ENCODE measurements at places on chromosomes 4 and X. TPM values are rescaled to one million over a fixed set of nuclear protein-coding genes. Genes with fewer than 3 reads are reported as not detected.

Gene SMS
- 24.3 TPM for total RNA-seq

Gene TAF9B
- total RNA-seq: 10.7 TPM

Gene CHM
- total RNA-seq: 8.8 TPM

Gene UTP3
- 6.6 TPM for total RNA-seq

Gene BANK1
- total RNA-seq: 0.40 TPM

Gene NWD2
- 0.03 TPM for total RNA-seq

Gene VAMP7
- 15.8 TPM for total RNA-seq

Gene TCP11X2
- total RNA-seq: not detected

DNA sequence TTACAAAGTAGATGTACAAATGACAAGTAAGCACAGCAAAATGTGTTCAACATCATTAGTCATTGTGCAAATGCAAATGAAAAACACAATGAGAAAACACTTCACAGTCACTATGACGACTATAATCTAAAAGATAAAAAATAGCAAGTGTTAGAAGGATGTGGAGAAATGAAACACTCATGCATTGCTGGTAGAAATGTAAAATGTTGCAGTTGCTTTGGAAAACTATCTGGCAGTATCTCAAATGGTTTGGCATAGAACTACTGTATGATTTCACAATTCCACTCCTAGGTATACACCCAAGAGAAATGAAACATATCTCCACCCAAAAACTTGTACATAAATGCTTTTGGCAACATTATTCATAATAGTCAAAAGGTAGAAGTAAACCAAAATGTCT, 459.7 kb upstream of the TRAM1L1 start:
- no peak for DNase-seq
- H3K4me1 ChIP-seq: no peaks in the 10 kb centered on the region
- H3K4me3 ChIP-seq: no peak overlapping the region

GRCh38 chrX:103774070-103774642, 2.5 kb upstream of the PLP1 start:
- H3K36me3 ChIP-seq: no peaks in the 10 kb centered on the region
- H3K4me1 ChIP-seq: no peaks in the 10 kb centered on the region
- no peaks in the 10 kb centered on the region for H3K27me3 ChIP-seq
- DNase-seq: no peak

DNA sequence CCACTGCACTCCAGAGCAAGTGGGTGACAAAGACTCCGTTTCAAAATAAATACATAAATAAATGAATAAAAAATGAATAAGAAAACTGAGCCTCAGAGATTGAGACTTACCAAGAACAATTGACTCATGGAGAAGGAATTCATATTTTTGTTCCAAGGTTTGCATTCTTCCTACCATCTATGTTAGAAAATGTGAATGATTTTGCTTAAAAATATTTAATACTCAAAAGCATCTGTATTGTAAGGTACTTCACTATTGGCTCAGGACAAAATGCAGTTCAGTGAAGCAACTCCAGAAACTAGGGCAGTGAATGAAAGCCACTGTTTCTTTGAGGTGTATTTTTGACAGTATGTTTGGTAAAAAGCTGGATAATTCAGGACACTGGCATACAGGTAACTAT, 54.1 kb downstream of the XAGE2 start:
- H3K27me3 ChIP-seq: no peaks in the 10 kb centered on the region
- H3K27ac ChIP-seq: no peak overlapping the region
- no peak for DNase-seq
- no peaks in the 10 kb centered on the region for H3K4me1 ChIP-seq
- no peak overlapping the region for H3K4me3 ChIP-seq
- no peaks in the 10 kb centered on the region for H3K36me3 ChIP-seq

- no peaks in the 10 kb centered on the region for H3K36me3 ChIP-seq
- H3K27me3 ChIP-seq: no peaks in the 10 kb centered on the region
These were observed 67.1 kb downstream of the LRP2BP start for GRCh38 chr4:185328586-185328985.

DNA sequence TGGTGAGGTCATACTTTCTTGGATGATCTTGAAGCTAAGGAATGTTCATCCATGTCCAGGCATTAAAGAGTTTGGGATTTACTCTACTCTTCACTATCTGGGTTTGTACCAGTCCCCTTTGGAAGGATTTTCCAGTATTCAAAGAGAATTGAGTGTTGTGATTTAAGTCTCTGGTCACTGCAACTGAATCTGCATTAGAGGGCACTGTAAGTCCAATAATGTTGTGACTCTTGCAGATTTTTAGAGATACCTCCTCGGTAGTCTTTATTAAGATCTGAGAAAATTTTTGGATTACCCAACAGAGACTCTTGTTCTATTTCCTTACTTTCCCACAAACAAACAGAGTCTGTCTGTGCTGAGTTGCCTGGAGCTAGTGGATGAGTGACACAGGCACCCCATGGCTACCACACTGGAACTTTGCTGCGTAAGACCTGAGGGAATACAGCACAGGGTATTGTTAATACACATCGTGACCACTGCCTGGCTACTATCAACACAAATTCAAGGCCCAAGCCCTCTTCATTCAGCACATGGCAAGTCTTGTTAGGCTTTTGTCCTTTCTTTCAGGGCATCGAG, 357.1 kb upstream of the KLHL4 start:
- H3K27ac ChIP-seq: no peak overlapping the region
- H3K4me3 ChIP-seq: no peak overlapping the region
- H3K4me1 ChIP-seq: no peaks in the 10 kb centered on the region
- H3K36me3 ChIP-seq: no peaks in the 10 kb centered on the region

GRCh38 chrX:142884881-142885280, 140.8 kb upstream of the SPANXN4 start:
- H3K4me3 ChIP-seq: no peak overlapping the region
- DNase-seq: no peak
- H3K4me1 ChIP-seq: no peaks in the 10 kb centered on the region
- H3K27ac ChIP-seq: no peak overlapping the region

- H3K27me3 ChIP-seq: no peaks in the 10 kb centered on the region
- no peak overlapping the region for H3K4me3 ChIP-seq
- no peak overlapping the region for H3K27ac ChIP-seq
- no peaks in the 10 kb centered on the region for H3K4me1 ChIP-seq
- H3K36me3 ChIP-seq: no peaks in the 10 kb centered on the region
These were observed 380.9 kb upstream of the SMIM31 start for GRCh38 chr4:164373021-164373420.

DNA sequence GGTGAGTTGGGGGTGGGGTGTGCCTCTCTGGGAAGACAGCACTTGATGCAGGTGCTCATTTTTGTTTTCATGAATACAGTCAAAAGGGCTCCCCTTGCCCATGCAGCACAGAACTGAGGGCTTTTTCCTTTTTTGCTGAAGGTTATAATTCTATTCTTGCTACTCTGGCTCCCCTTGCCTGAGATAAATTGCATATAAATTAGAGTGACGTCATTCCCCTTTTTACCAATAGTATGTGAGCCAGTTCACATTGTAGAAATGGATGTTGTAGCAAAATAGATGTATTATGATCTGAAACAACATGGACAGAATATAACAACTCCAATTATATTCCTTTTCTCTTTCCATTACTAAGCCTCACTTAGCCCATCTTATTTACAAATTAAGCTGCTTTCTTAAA, 28.4 kb downstream of the CXorf58 start:
- no peak overlapping the region for H3K4me3 ChIP-seq
- no peak for DNase-seq
- H3K4me1 ChIP-seq: peaks cover 3% of the 10 kb centered on the region
- no peak overlapping the region for H3K27ac ChIP-seq

DNA sequence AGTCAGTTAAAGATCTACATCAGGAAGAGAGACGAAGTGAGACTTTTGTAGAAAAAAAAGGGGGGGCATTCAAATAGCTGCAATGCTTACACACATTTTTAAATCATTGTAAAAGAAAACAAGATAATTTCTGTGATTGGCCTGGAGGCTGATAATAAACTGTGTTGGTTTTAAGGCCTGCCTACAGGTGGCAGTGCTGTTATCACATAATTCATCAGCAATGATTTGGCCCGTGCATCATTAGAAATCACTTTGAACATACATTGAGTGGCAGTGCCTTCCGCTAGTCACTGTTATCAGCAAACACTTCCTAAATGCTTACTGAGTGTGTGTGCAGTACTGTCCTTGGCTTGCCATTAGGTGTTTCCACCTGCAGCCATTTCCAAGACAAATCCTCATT, 831.9 kb downstream of the TRIML1 start:
- DNase-seq: no peak
- no peaks in the 10 kb centered on the region for H3K27me3 ChIP-seq
- no peak overlapping the region for H3K4me3 ChIP-seq
- no peaks in the 10 kb centered on the region for H3K36me3 ChIP-seq
- no peaks in the 10 kb centered on the region for H3K4me1 ChIP-seq

DNA sequence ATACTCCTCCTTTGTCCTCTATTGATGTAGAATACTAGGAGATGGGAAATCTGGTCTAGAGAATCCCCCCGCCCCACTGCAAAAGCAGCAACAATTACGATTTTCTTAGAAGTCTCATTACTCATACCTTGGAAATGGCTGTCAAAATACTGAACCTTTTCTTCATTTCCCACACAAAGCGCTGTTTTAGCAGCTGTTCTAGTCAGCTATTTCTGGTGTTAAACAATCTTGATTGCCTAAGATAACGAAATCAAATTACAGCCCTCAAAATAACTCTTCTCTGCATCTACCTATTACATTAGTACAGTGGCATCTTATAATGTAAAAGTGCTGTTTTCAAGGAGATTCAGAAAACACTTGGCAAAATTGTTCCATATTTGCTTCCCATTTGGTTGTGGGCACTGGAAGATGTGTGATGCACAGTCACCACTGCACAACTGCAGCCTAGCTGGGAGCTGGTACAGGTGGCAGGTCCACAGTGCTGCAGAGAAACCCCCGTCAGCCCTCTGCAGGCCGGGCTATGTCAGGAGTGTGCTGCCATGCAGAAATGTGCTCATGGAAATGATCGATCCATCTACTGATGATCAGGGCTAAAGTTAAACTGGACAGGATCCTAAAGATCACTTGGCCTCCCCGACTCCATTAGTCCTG, 50.4 kb downstream of the TBC1D9 start:
- no peak overlapping the region for H3K4me3 ChIP-seq
- H3K27me3 ChIP-seq: no peaks in the 10 kb centered on the region
- no peaks in the 10 kb centered on the region for H3K36me3 ChIP-seq
- peaks cover 6% of the 10 kb centered on the region for H3K4me1 ChIP-seq
- no peak for DNase-seq
- no peak overlapping the region for H3K27ac ChIP-seq

DNA sequence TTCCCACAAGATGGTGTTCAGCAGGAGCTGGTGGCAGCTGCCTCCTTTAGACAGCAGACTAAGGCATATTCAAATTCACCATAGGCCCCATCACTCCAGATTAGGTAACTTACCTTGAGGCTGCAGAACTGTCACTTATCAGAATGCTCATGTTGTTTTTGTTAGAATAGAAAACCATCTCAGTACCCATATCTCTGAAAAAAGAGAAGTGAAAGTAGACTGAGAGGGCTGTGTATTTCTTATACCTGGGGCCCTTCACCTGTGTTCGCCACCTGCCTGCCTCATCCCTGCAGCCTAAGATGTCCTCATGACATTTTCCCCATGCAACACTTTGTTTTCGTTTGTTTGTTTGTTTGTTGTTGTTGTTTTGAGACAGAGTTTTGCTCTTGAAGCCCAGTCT, 32.9 kb upstream of the SPRY1 start:
- no peak for DNase-seq
- no peaks in the 10 kb centered on the region for H3K36me3 ChIP-seq
- no peak overlapping the region for H3K27ac ChIP-seq
- no peak overlapping the region for H3K4me3 ChIP-seq
- H3K4me1 ChIP-seq: no peaks in the 10 kb centered on the region

GRCh38 chr4:148883891-148884290, 441.7 kb upstream of the NR3C2 start:
- no peak for DNase-seq
- H3K4me1 ChIP-seq: no peaks in the 10 kb centered on the region
- H3K27ac ChIP-seq: no peak overlapping the region
- no peaks in the 10 kb centered on the region for H3K27me3 ChIP-seq
- no peak overlapping the region for H3K4me3 ChIP-seq

DNA sequence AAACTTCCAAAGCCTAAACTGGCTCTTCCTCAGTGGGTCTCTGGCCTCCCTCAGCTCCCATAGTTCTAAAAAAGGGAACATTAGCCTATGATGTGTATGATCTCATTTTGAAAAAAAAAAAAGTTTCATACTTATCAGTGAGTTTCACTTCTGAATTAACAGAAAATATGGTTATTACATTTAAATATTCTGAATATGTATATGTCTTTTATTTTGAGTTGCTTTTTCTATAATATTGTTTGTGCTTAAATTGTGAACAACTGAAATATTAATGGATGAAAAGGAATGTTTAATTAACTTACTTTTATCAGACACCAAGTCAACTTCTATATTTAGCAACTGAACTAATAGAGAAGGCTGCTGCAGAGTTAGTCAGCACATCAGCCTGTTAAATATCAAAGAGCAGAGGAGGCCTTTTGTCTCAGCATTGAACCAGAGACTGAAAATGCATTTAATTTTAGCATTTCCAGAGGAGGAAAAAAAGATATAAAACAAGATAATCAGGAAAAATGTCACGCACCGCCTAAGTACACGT, 20.4 kb upstream of the FHL1 start:
- H3K4me3 ChIP-seq: no peak overlapping the region
- no peaks in the 10 kb centered on the region for H3K27me3 ChIP-seq
- H3K36me3 ChIP-seq: no peaks in the 10 kb centered on the region
- DNase-seq: no peak
- H3K4me1 ChIP-seq: no peaks in the 10 kb centered on the region

DNA sequence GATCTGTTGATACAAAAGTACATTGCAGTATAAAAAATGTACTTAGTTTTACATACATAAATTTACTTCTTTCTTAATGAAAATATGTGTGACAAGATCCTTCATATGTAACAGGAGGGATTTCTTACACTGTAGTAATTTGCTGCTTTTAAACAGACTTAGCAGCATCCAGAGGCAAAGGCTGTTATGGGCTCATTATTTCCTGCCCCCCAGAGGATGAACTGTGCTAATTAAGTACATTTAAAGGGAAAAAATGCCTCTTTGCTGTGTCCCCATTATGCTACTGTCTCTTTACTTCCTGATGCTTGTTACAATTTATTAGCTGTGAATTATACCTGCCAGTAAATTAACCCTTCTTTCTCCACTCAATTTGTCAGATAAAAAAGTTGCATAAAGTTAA, 47.1 kb downstream of the NDST3 start:
- H3K27ac ChIP-seq: no peak overlapping the region
- H3K4me1 ChIP-seq: no peaks in the 10 kb centered on the region
- no peaks in the 10 kb centered on the region for H3K27me3 ChIP-seq
- H3K4me3 ChIP-seq: no peak overlapping the region

GRCh38 chr4:90215286-90215685, 88.1 kb downstream of the CCSER1 start:
- no peak for DNase-seq
- H3K36me3 ChIP-seq: no peaks in the 10 kb centered on the region
- no peaks in the 10 kb centered on the region for H3K27me3 ChIP-seq

- DNase-seq: no peak
- no peaks in the 10 kb centered on the region for H3K36me3 ChIP-seq
- no peak overlapping the region for H3K4me3 ChIP-seq
- H3K27ac ChIP-seq: no peak overlapping the region
- no peaks in the 10 kb centered on the region for H3K27me3 ChIP-seq
These were observed 106.5 kb downstream of the NYX start for GRCh38 chrX:41553688-41554087.

- H3K27me3 ChIP-seq: no peaks in the 10 kb centered on the region
- no peaks in the 10 kb centered on the region for H3K4me1 ChIP-seq
- no peak overlapping the region for H3K27ac ChIP-seq
- no peak overlapping the region for H3K4me3 ChIP-seq
These were observed 67.3 kb upstream of the ATOH1 start for GRCh38 chr4:93761286-93761685.
